ENCODE measurements at places on chromosomes 6 and 20. TPM values are rescaled to one million over a fixed set of nuclear protein-coding genes. Genes with fewer than 3 reads are reported as not detected.

- no peak for DNase-seq
Observed at GRCh38 chr6:119347466-119348095, 2.0 kb downstream of the MAN1A1 start.

DNA sequence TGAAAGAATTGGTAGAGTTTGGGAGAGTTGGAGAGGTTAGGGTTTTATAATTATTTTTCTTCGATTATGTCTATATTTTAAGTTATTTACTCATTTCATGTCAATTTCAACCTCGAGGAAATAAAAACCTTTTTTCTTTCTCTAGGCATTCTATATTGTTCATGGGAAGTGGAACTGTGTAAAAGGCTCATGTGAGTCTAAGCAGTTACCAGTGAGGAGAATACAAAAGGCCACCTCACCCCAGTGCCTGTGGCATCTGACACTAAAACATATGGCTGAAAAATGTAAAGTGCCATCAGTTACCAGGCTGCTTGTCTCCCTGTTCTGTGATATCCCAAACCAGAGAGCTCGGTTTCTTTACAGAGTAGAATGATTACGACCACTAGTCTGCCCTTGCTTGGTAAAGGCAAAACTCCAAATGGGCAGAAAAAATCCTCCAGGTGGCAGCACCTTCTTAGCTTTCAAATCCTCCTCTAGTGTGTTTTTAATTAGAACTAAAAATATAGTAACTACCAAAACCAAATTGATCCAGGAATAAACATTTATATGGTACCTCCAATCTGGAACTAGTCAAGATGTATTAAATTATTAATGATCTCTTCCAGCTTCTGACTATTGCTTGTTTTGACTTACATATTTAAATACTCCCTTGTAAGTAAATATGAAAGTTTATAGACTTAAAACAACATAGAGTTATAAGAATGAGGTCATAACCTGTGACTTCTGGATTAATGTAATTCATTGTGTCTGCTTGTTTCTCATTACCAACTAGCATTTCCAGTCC, 122.6 kb upstream of the MCHR2 start:
- no peak for DNase-seq

GRCh38 chr6:34172961-34173775, 27.3 kb upstream of the GRM4 start:
- DNase-seq = no peak

The DLK2 gene
- polyA plus RNA-seq = 0.40 TPM

- DNase-seq = no peak
Observed at GRCh38 chr6:10138917-10139316, 276.0 kb downstream of the TFAP2A start.

DNA sequence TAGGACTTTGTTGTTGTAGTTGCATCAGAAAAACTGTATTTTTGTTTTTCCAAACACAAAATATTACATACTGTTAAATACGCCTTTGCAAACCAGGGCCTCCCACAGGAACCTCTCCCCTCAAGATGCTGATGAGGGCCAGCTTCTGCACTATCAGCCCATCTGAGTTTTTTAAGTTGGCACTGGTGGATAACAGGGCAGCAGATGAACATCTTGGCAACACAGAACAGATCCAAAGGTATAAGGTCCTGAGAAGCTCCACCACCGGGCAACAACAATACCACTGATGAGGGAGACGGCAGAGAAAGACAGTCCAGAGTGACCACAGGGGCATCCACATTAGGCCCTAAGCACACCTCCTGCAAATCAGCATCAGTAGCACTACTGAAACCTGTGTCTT, 177.7 kb downstream of the DLL1 start:
- DNase-seq = no peak

The HLA-DQB1 gene
- polyA plus RNA-seq = 85.5 TPM

DNA sequence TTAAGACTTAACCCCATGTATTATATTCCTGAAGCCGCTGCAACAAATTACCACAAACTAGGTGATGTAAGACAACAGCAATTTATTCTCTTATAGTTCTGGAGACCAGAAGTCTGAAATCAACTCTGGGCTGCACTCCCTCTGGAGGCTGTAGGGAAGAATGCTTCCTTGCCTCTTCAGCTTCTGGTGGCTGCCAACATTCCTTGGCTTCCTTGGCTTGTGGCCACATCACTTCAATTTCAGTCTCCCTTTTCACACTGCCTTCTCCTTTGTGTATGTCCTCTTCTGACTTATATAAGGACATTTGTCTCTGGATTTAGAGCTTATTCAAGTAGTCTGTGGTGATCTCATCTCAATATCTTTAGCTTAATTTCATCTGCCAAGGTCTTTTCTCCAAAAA, 141.6 kb downstream of the DHX35 start:
- DNase-seq = no peak

The NRN1 gene
- 0.20 TPM for polyA plus RNA-seq

- no peak for DNase-seq
Observed at GRCh38 chr6:161547617-161548016, 273.8 kb upstream of the AGPAT4 start.

Data from GM12878 (cell line).